ENCODE measurements at places on chromosomes 2 and 18.

DNA sequence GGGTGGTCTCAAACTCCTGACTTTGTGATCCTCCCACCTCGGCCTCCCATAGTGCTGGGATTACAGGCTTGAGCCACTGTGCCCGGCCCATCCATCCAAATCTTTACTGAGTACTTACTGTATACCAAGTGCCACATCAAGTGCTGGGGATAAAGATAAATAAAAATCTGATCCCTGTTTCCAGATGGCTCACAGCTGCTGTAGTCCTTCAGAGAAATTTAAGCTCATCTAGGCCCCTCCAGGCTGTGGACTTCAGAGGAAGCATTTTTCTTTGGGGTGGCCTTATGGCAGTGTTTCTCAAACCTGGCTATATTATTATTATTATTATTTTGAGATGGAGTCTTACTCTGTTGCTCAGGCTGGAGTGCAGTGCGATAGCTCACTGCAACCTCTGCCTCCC, 33.7 kb upstream of the GTF2A1L start:
- no peak overlapping the region for H3K4me3 ChIP-seq
- peaks cover 2% of the 10 kb centered on the region for H3K27me3 ChIP-seq
- H3K4me1 ChIP-seq, result peaks cover 2% of the 10 kb centered on the region
- no peak for DNase-seq
- H3K36me3 ChIP-seq, result no peaks in the 10 kb centered on the region
- H3K27ac ChIP-seq, result no peak overlapping the region

DNA sequence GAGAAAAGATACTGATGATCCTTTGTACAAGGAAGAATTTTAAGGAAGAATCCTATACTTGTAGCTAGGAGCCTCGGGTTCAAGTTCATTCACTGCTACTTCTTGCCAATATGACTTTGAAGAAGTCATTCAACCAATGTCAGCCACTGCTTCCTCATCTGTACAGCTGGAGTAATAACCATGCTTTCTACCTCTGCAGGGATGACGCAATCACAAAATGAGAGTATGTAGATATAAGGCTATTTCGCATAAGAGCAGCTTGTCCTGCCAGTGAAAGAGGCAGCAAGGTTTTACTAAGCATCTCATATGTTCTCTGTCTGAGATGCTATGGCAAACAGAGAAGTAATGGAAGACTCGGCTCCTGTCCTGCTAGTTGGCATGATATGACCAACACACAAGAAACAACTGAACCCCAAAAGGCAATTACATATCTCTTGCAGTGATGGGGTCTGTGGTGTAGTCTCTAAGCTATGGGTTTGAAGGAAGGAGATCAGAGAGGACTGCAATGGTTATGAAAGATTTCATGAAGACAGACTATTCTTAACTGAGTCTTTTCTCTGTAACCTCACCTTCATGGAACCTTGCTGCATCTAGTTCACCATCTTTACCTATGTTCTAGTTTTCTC, 9.2 kb downstream of the AAK1 start:
- peaks cover 19% of the 10 kb centered on the region for H3K36me3 ChIP-seq
- DNase-seq, result no peak
- peaks cover 33% of the 10 kb centered on the region for H3K4me1 ChIP-seq
- no peaks in the 10 kb centered on the region for H3K27me3 ChIP-seq
- H3K27ac ChIP-seq, result no peak overlapping the region

DNA sequence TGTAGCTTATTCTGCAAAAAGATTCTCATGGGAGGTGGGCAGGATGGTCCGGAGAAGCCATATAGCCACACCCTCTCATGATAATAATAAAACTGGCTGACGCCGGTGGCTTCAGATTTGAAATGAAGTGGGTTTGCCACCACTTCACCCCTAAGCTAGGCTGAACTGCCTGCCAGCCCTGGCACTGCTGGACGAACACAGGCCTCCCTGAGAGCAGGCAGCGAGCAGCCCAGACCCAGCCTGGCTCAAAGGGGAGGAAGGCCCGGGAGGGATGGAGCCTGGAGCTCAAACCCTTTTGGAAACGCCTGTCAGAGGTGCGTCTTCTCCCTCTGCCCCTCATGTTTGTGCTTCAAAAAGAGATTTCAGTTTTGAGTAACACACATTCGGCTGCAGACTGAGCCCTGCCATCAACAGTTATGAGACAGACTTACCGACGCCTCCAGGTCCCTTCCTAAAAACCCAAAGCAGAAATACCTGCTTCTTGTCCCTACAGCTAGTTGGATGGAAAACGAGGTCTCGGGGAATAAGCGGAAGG, 71.1 kb upstream of the HPCAL1 start:
- no peaks in the 10 kb centered on the region for H3K36me3 ChIP-seq
- H3K27me3 ChIP-seq, result peaks cover 28% of the 10 kb centered on the region
- peaks cover 6% of the 10 kb centered on the region for H3K4me1 ChIP-seq
- no peak overlapping the region for H3K27ac ChIP-seq

- no peak overlapping the region for H3K4me3 ChIP-seq
- DNase-seq, result no peak
- H3K4me1 ChIP-seq, result peaks cover 7% of the 10 kb centered on the region
- H3K27ac ChIP-seq, result no peak overlapping the region
- H3K36me3 ChIP-seq, result no peaks in the 10 kb centered on the region
Measured at GRCh38 chr18:75113455-75113854, 95.5 kb downstream of the PTGR3 start.

- no peak overlapping the region for H3K27ac ChIP-seq
- no peak for DNase-seq
- no peaks in the 10 kb centered on the region for H3K36me3 ChIP-seq
- H3K4me1 ChIP-seq, result no peaks in the 10 kb centered on the region
- H3K4me3 ChIP-seq, result no peak overlapping the region
Measured at GRCh38 chr18:46577546-46577945, 79.5 kb downstream of the LOXHD1 start.

GRCh38 chr2:16100006-16100405, 159.7 kb downstream of the MYCN start:
- no peaks in the 10 kb centered on the region for H3K27me3 ChIP-seq
- no peak overlapping the region for H3K27ac ChIP-seq
- H3K36me3 ChIP-seq, result no peaks in the 10 kb centered on the region
- no peaks in the 10 kb centered on the region for H3K4me1 ChIP-seq

DNA sequence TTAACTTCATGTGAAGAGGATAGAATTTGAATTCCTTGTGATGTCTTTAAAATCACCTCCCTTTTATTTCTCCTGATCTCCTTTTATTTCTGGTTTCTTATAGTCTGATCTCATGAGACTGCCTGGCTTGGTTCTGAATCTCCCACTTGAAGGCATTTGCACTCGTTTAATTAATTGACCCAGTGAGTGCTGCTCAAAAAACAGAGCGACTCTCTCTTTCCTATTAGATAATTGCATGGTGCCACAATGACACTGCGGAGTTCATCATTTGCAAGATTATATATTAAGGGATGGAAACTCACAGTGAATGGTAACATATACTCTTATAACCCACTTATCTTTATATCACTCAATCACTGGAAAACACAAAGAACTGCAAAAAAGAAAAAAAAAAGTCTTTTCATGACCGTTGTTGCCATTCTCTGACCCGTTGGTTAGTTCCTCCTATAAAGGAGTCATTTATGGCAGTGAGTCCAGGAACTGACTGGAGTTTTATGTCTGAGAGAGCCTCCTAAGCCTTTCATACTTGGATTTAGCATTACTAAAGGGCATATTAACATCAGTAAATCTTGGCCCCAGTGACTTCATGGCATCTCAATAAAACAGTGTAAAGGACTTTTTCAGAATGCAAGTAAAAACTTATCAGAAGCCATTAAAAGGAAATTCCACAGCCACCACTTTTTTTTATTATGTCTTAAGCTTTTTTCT, 103.3 kb upstream of the EPHA4 start:
- no peak overlapping the region for H3K27ac ChIP-seq
- H3K4me1 ChIP-seq, result peaks cover 53% of the 10 kb centered on the region
- no peak for DNase-seq
- 0 out of 2 replicates have a peak, but pooled peaks cover 6% of the 10 kb centered on the region for H3K36me3 ChIP-seq

DNA sequence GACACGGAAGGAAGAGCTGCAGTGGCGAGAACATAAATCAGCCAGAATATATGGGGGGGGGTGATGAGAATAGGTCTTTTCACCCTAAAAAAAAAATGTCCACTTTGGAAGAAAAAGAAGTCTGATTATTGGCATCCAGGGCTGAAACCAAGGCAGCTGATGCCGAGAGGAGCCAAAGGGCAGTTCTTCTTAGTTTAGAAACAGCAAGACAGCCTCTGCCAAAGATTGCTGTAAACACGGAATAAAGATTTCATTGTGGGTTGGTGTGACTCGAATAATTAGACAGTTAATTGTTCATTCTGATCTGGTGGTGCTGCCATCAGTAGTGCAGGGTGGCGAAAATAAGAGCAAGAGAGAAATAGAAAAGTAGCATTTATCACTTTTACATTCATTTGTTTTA, 3.5 kb downstream of the CDH20 start:
- no peaks in the 10 kb centered on the region for H3K36me3 ChIP-seq
- DNase-seq, result no peak
- H3K4me3 ChIP-seq, result no peak overlapping the region
- peaks cover 30% of the 10 kb centered on the region for H3K27me3 ChIP-seq
- H3K27ac ChIP-seq, result no peak overlapping the region
- H3K4me1 ChIP-seq, result peaks cover 16% of the 10 kb centered on the region

DNA sequence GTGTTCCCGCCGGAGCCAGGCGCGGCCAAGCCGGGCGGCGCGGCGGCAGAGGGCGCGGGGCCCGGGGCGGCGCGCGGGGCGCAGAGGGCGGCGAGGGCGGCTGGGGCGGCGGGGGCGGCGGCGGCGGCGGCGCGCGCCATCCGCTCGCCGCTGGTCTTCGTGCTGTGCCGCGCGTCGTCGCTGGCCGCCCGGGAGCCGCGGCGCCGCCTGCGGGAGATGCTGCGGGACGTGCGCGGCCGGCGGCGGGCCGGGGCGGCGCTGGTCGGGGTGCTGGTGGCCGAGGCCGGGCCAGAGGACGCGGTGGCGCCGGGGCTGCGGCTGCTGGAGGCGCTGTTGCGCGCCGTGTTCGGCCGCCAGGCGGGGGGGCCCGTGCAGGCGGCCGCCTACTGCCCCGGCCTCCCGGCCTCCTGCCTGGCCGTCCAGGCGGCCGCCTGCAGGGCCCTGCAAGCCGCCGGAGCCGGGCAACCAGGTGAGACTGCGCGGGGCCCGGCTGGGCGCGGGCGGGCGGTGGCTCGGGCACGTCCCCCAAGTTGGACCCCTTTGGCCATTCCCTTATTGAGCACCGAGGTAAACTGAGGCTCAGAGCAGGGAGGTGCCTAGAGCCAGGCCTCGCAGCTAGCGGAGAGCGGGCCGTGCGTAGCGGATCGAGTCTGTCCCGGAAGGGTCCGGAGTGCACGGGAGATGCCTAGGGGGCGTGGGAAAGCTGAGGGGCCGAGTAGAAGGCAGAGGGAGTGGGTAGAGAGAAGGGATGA, 584 bp downstream of the C2orf72 start:
- no peak for DNase-seq
- no peak overlapping the region for H3K4me3 ChIP-seq
- H3K27me3 ChIP-seq, result peaks cover 39% of the 10 kb centered on the region
- no peaks in the 10 kb centered on the region for H3K4me1 ChIP-seq

- H3K27ac ChIP-seq, result no peak overlapping the region
- H3K4me1 ChIP-seq, result no peaks in the 10 kb centered on the region
- no peak overlapping the region for H3K4me3 ChIP-seq
Measured at GRCh38 chr2:157447741-157448140, 3.9 kb upstream of the CYTIP start.

DNA sequence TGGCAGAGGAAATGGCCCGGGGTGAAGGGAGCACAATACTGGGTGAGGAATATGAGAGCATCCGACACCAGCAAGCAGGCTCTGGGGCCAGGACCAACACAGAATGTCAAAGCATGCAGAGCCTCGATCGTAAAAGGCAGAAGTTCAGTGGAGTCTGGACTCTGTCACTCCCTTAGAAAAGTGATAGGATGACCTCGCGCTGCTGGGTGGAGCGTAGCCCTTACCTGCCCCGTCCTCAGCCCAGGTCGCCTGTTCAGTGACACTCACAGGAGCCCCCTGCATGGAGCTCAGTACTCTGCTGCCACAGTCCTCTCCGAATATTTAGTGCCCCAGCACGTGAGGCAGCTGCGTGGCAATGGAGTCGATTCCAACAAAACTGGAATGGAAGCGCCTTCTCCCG, 236.7 kb upstream of the MYT1L start:
- no peak overlapping the region for H3K27ac ChIP-seq
- DNase-seq, result no peak
- H3K27me3 ChIP-seq, result peaks cover 9% of the 10 kb centered on the region
- H3K4me3 ChIP-seq, result no peak overlapping the region

DNA sequence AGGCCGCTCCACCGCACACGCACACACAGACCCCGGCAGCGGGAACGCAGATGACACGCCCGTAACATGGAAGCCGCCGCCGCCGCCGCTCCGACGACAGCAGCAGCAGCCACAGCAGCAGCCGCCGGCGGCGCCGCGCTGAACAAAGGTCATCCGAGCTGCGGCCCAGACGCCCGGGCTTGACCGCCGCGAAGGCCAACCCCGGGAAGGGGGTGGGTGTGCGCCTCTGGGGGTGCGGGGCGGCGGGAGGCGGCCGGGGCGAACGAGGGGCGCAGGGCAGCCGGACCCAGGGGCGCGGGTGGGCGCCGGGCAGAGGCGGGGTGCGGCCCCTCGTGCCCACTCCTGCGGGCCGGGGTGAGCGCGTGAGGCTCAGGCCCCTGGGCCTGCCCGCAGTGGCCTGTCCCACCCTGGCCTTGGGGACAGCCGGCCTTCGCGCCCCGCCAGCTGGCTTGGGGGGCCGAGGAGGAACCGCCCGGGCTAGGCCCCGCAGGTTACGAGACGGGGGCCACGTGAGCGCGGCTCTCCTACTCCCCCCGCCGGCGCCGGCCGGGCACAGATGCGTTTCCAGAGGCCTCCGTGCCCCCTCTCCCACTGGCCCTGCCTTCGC, 1.0 kb upstream of the ZNF532 start:
- H3K4me3 ChIP-seq, result peak overlapping the region; percentile 85
- peaks cover 32% of the 10 kb centered on the region for H3K36me3 ChIP-seq
- H3K27me3 ChIP-seq, result no peaks in the 10 kb centered on the region
- peak overlapping the region; percentile 98 for H3K27ac ChIP-seq
- no peak for DNase-seq

GRCh38 chr2:59888015-59888414, 665.4 kb downstream of the BCL11A start:
- H3K36me3 ChIP-seq, result no peaks in the 10 kb centered on the region
- H3K27ac ChIP-seq, result no peak overlapping the region
- H3K27me3 ChIP-seq, result peaks cover 4% of the 10 kb centered on the region
- no peak for DNase-seq
- H3K4me1 ChIP-seq, result no peaks in the 10 kb centered on the region
- no peak overlapping the region for H3K4me3 ChIP-seq

DNA sequence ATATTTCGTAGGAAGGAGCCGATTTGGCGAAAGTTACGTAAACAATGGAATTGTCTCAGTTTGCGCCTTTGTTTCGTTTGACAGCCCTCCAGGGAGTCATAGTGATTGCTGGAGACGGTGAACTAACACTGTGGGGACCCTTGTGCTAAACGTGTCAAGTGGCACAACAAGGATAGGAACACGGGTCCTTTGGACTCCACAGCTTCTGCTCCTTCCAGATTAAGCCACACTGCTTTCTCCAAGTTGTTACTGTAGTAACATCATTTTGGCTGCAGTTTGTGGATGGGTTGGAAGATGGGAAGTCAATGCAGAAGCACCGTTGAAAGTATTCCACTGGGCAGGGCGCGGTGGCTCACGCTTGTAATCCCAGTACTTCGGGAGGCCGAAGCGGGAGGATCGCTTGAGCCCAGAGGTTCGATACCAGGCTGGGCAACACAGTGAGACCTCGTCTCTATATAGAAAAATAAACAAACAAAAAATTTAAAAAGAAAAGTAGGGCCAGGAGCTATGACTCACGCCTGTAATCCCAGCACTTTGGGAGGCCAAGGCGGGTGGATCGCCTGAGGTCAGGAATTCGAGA, 636 bp upstream of the IMMT start:
- no peak for DNase-seq
- H3K4me3 ChIP-seq, result peak overlapping the region; percentile 92
- peaks cover 5% of the 10 kb centered on the region for H3K27me3 ChIP-seq
- peaks cover 47% of the 10 kb centered on the region for H3K4me1 ChIP-seq

Measured in HFFc6 (cell line).